ENCODE measurements at places on chromosomes 6 and 20.

DNA sequence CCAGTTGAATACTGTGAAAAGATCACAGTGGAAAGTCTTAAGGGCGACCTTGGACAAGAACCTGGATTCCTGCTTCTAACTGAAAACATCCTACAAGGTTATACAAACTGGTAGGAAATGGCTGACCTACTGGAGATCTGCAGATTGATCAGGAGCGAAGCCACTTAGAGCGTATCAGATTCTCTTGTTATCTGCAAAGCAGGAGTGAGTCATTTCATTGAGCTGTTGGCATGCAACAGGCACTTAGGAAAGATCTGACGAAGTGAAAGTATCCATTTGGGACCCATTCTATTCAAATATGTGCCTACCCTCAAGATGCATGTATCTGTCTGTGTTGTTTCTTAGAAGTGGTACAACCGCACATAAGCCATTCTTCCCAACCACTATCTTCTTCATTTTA lies 131.2 kb upstream of the RIN2 start:
- DNase-seq: no peak

DNA sequence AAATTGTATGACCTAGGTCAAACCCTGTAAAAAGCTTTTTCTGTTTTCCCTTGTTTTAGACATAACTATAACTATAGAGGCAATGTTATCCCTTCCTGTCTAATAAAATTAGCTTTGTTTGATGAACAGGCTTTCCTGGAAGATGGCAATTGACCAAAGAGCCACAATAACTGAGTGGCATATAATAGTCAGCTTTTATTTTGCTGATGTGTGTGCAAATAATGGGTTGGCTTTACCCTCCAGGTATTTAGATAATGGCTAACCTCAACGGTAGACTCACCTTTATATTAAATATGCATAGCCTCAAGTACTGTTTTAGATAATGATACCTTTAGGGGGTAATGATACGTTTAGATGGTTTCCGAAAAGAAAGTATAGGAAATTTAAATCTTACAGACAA lies 15.0 kb downstream of the TBXT start:
- DNase-seq: no peak

GRCh38 chr6:27281105-27281539 lies 31.0 kb downstream of the POM121L2 start:
- DNase-seq: no peak

DNA sequence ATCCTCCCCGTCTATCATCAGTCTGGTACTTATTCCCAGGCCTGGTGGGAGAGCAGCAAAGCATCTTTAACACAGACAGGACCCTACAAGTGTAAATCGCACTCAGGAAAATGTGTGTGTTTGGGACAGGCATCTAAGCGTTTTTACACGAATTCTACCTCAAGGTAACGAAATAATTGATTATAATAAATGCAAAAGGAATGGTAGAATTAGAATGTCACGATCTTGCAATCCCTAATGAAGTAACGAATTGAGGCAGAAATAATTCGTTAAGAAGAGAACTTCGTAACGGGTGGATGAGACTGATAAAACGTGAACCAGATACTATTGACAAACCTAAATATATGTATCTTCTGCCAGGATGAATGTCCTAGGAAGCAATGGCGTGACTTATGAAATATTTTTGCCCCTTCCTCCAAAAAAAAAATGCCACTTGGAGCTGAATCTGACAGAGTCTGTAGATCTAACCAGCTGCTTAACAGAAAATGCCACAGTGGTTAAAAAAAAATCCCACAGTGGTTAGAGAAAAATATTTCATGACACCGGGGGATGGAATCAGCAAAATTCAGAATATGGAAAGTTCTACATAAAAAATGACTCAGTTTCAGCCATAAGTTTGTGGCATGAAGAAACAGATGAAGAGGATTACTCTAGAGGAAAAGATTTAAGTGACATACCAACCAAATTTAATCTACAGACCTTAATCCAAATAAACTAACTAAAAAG lies 68.7 kb downstream of the F13A1 start:
- no peak for DNase-seq

DNA sequence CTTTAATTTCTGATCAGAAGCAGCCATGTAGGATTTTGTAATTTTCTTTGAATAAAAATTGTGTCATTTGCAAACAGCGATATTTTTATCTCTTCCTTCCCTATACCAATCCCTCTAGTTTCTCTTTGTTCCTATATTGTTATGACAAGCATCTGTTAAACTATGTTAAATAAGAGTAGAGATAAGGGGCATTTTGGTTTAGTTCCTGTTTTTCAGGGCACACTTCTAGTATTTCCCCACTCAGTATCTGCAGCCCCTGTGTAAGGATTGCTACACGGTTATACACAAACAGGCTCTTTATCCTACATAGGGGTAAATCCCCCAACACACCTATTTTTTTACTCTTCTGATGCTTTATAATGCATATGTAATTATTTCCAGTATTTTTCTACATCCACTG lies 42.1 kb downstream of the TRERF1 start:
- DNase-seq: no peak

GRCh38 chr6:39924283-39924682 lies 10.0 kb downstream of the MOCS1 start:
- DNase-seq: no peak

- no peak for DNase-seq
These were observed 53.8 kb downstream of the FOXC1 start for GRCh38 chr6:1663511-1663910.

DNA sequence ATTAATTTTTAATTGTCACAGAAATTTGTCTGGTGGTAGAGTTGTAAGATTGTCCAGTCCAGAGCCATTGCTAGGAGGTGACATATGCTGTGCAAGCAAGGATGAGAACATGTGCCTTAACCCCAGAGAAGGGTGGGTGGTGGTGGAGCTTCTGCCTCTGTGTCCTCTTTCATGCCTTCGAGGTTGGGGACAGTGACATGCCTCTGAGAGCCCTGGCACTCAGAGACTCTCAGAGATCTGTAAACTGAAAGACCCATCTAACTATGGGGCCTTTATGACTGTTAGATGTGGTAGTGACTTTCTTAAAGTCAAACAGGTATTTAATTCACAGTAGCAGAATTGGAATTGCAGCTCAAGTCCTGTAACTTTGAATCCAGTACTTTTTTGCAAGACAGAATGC lies 132.4 kb downstream of the JARID2 start:
- DNase-seq: no peak

DNA sequence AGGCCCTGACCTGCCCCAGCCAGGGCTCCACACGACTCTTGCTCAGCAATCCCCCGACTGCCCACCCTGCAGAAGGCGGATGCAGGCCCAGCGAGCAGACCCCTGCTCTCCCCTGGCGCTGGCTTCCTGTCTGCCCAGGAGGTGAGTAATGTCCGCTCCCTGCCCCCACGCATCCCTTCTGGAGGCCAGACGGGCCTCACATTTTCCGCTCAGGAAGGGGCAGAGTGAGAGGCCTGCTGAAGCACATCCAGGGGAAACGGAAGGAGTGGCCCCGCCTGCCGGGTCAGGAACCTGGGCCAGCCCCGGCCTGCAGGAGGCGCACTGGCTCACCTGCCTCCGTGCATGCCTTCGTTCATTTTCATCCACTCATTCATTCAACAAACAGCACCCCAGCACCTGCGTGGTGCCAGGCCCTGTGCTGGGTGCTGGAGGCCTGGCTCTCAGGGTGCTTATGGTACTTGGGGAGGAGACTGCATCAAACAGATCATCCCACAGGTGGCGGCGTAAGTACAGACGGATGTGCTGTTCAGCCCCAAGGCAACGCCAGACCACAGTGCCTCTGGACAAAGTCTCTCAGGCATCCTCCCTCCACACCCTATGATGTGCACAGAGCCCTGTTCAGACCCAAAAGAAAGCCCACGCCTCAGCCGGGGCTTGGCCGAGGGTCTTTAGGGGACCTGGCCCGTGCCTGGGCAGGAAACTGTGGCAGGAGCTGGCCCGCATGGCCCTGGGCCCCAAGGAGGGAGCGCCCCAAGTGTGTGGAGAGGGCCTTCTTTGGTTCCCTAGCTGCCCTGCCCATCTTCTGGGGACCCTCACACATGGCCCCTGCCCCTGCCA lies 112.1 kb downstream of the ASXL1 start:
- DNase-seq: peak; percentile 71

DNA sequence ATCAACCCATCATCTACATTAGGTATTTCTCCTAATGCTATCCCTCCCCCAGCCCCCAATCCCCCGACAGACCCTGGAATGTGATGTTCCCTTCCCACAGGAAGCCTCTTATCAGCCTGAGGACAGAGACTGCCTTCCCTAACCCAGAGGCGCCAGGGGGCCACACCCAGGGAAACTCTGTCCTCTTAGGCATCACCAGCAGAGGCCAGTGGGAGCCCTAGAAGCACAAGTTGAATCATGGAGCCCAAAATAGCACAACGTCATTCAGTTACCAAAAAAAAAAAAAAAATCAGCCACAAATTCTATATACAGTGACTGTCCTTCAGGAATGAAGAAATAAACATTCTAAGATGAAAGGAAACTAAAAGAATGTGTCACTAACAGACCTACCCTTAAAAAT lies 625.7 kb downstream of the TFAP2A start:
- DNase-seq: no peak

- no peak for DNase-seq
These were observed 68.0 kb downstream of the PTPN1 start for GRCh38 chr20:50578061-50578777.

- DNase-seq: no peak
These were observed 34.7 kb upstream of the ADGRF5 start for GRCh38 chr6:46956409-46956808.

- DNase-seq: no peak
These were observed 191.4 kb downstream of the TENT5A start for GRCh38 chr6:81561071-81561564.

- no peak for DNase-seq
These were observed 25.0 kb downstream of the TMEM242 start for GRCh38 chr6:157298216-157298724.

DNA sequence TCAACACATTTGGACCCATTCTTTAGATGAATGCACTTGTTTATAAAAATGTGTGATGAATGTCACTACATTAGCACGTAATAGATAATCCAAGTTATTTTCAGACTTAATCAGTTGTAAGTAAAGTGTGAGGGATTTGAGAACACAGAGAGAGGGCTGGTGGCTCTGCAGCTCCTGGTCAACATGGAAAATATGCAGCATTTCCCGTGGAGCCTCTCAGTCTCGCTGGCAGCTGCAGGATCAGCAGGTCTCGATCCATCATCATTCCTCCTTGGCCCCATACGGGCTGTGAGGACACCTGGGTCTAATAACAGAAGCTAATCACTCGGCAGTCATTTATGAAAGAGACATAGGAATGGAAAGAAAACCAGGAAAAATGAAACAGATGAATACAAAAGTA lies 390.2 kb downstream of the PRKN start:
- no peak for DNase-seq

DNA sequence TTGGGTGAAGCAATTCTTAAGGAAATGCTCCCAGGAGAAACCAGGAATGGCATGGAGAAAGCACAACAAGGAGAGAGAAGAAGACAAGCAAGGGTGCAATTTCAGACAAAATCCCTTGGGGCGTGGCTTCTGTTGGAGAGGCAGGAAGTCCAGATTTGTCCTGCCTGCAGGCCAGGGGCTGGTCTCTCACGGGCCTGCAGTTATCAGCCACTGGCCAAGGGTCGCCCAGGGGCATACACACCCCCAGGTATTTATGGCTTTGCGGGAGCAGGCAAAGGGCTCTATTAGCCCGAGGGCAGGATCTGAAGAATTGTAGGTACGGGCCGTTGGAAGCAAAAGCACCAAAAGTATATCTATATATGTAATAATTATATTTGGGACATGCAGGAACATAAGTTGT lies 87.7 kb downstream of the IYD start:
- no peak for DNase-seq

GRCh38 chr20:32316667-32317066 lies 39.2 kb downstream of the KIF3B start:
- DNase-seq: no peak

All from uterus (tissue), 4 donors.